ENCODE measurements at places on chromosomes 2 and 18. TPM values are rescaled to one million over a fixed set of nuclear protein-coding genes. Genes with fewer than 3 reads are reported as not detected.

Gene FAHD2A
- polyA plus RNA-seq, result 30.1 TPM

Gene PROKR1
- polyA plus RNA-seq, result 0.01 TPM

Gene CFC1
- not detected for polyA plus RNA-seq

Gene GKN1
- polyA plus RNA-seq, result not detected

Gene FOXI3
- polyA plus RNA-seq, result 0.78 TPM

Gene SGO2
- 6.5 TPM for polyA plus RNA-seq

Gene NYAP2
- not detected for polyA plus RNA-seq

Gene THSD7B
- 0.02 TPM for polyA plus RNA-seq

Gene SLC4A3
- polyA plus RNA-seq, result 11.2 TPM

Gene ALPI
- polyA plus RNA-seq, result not detected

Gene FAHD2B
- polyA plus RNA-seq, result 9.0 TPM

Gene SKOR2
- polyA plus RNA-seq, result not detected

Gene IMPA2
- 23.9 TPM for polyA plus RNA-seq

Gene ODC1
- 253 TPM for polyA plus RNA-seq

Gene GALNT3
- polyA plus RNA-seq, result 29.0 TPM

Gene SLC16A14
- 0.17 TPM for polyA plus RNA-seq

Gene HOXD12
- polyA plus RNA-seq, result not detected

Gene DTNB
- polyA plus RNA-seq, result 25.9 TPM

Gene CRYGB
- not detected for polyA plus RNA-seq

Gene NOTO
- not detected for polyA plus RNA-seq

Gene ASPRV1
- polyA plus RNA-seq, result 0.05 TPM

Gene MAB21L4
- 0.29 TPM for polyA plus RNA-seq

Gene SLC8A1
- polyA plus RNA-seq, result 6.4 TPM

Gene EFR3B
- polyA plus RNA-seq, result 0.02 TPM

Gene AGXT
- not detected for polyA plus RNA-seq

Gene FMNL2
- polyA plus RNA-seq, result 25.0 TPM

Gene ABCG5
- not detected for polyA plus RNA-seq

Gene ANKAR
- polyA plus RNA-seq, result 0.42 TPM

Gene EPB41L3
- polyA plus RNA-seq, result not detected

Gene LCT
- 0.01 TPM for polyA plus RNA-seq

Gene FOXD4L1
- 0.10 TPM for polyA plus RNA-seq

Gene FZD7
- 13.7 TPM for polyA plus RNA-seq
